ENCODE measurements at places on chromosomes 4 and X.

DNA sequence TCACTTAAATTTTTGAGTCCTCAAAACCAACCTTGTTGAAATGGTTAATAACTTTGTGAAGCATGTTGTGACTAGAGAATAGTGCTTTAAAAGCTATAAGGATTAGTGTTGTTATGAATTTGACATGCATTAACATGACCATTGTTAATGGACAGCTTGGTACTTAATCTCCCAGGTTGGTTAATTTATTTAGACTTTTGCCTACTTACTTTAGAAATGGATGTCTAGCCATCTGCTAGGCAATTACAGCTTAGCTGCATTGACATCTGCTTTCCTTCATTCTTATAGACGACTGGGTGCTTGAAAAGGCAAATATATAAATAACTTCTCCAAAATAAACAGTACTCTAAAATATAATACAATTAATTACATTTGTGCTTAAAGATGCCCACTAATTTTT, 368.0 kb downstream of the CCSER1 start:
- no peak for DNase-seq

DNA sequence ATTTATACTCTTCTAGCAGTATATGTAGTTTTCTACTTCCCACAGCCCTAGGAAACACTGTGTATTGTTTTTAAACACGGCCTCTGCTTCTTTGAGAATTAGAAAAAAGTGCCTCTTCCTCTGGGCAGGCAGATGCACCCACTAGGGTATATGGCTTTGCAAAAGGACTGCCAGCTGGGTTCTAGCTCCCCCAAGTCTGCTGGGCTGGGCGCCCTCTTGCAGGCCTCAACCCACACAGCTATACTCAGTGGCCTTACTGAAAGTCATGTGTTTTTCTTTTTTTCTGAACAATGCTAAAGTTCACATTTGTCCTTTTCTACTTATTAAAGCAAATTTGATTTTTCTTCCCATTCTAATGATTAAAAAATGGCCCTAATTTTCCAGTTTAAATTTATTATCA, 35.5 kb upstream of the BMPR1B start:
- no peak for DNase-seq

- no peak for DNase-seq
Observed at GRCh38 chr4:110970642-110971041, 347.8 kb upstream of the PITX2 start.

GRCh38 chr4:30265716-30266115, 454.5 kb upstream of the PCDH7 start:
- DNase-seq = no peak

DNA sequence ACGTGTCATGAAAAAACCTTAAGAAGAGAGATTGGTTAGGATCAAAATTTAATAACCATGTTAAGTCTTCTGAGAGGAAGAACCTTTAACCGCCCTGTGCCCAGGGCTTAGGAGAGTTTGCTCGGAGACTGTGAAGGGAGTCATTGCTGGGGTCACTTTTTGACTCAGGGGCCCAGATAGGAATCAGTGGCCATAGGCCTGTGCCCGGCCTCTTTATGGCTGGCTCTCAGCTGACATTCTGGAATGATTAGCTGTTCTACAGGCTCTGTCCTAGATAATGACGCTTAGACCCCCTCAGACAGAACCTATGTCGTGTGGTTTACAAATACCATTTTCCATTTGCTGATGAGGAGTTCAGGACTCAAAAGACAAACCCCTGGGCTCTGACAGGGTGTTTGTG, 174.1 kb downstream of the DCLK2 start:
- no peak for DNase-seq

DNA sequence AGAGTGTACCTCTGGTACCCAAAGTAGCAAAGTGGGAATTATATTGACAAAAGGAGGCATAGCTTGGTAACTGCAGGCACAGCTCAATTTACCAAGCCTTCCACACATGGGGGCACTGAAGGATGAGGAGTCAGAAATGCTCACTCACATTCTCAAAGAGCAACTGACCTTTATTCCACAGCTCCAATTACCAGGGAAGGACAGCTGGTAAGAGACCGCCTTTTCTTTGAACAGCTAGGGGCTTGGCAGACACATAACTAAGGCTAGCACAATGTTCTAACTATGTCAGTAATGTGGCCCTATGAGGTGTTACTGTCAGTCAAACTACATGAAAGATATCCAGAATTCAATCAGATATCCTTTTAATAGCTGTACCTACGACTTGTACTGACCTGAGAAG, 20.5 kb upstream of the STS start:
- DNase-seq = no peak

DNA sequence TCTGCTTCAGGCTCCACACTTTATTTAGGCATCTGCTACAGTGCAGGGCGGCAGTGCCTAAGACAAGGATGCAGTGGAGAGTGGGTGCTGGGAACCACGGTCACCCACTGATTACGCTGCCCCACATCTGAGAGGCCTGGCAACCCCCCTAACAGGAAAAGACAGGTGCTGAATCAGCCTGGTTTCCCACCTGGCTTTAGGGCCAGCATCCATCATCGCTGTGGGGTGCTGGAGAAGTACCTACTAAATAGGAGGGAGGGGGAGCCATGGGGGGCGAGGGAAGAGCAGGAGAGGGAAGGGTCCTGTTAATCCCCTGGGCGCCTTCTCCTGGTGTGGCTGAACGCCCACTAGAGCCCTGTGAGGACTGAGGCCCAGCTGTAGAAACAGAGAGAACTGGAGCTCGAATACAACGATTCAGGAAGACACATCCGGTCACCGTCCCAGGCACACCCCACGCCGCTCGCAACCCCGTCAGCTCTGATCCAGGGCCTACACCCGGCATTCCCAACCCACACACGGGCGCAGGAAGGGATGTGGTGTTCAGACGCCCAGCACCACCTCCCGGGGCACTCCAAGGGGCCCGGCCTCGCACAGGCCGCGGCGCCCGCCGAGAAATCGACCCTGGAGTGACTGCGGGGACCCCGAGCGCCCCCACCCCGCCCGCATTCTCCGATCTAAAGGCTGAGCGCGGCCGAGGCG, 554 bp downstream of the DCTD start:
- DNase-seq = peak; percentile 38

- DNase-seq = no peak
Observed at GRCh38 chr4:64146030-64146429, 263.2 kb downstream of the TECRL start.

- no peak for DNase-seq
Observed at GRCh38 chr4:87382931-87383330, 8.1 kb downstream of the HSD17B11 start.

DNA sequence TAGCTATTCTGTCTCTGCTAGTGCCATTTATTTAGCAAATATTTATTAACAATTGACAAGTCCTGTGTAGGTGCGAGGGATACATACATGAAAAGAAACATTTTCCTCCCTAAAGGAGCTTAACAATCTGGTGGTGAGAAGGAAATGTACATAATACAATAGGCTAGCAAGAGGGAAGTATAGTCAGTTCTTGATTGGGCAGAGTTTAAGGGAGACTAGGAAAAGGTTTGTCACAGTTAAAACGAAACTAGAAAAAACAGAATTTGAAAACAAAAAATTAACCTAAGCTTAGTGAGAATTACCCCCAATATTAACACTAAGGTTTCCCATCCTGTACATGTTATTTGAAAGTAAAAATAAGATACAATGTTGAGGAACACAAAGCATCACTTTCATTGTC, 8.6 kb upstream of the MAML3 start:
- DNase-seq = no peak

DNA sequence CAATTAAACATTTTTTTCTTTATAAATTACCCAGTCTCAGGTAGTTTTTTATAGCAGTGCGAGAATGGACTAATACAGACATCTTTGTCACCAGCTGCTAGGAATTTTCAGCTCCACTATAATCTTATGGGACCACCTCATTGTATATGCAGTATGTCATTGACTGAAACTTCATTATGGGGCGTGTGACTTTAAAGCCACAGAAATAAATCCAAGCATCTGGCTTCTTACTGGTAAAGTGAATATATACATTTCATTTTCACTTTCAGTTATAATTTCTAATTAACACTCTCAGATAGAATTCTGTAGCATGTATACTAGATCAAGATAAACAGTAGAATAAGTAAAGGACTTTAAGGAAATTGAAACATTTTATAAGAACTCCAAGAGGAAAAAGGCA, 21.9 kb downstream of the IL15 start:
- DNase-seq = no peak

- no peak for DNase-seq
Observed at GRCh38 chrX:39948582-39948981, 149.2 kb downstream of the BCOR start.

DNA sequence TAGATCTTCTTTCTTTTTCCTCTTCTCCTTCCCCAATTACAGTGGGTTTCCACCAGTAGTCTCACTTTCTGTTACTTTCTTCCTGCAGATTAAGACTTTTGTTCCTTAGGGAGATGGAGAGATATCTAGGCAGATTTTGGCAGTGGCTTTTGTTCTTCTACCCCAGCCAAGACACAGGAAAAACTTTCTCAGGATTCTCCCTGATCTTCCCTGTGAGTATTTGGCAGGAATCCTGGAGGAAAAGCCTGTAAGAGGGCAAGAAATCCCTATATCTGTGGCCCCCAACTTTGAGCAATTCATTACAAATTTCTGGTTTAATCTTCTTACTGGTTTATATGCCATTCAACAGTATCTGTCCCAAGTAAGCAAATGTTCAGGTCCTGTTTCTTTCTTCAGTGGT, 21.9 kb downstream of the SLC9A7 start:
- no peak for DNase-seq

DNA sequence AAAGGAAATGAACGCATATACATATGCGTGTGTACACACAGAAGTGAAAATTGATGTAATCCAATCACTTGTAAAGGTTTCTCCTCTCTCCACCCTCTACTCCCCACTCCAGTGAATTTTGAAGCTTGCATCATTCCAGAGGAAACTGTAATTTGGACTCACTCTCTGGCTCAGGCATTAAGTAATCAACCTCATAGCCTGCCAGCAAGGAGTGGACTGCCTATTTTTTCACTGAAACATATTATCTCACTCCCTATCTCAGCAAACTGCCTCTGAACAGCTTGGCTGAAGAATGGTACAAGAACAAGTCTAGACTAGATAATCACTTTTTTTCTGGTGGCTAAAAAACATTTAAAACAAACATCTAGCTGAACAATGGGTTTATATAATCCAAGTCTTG, 124.2 kb downstream of the C4orf51 start:
- no peak for DNase-seq

- no peak for DNase-seq
Observed at GRCh38 chr4:95358421-95358820, 190.4 kb downstream of the UNC5C start.

DNA sequence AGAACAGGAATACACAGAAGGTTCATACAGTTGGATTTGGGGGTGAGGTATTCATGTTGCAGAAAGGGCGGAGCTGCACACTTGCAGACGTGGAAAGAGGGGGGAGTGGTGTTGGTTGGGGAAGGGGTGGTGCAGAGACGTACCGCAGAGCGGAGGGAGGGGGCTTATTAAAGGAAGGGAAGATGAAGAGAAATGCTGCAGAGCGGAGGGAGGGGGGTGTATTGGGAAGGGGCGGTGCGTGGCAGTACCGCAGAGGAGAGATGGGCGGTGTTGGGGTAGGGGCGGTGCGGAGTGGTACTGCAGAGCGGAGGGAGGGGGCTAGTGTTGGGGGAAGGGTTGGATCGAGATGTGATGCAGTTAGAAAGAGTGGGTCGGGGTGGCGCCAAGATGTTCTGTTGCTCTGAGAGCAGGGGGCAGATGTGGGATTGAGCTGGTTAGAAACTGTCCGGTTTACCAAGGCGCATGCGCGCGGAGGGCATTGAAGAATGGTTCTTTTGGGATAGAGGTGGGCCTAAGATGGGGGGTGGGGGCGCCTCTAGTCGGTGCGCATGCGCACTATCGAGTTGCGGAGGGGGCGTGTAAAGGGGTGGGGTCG, 900 bp downstream of the TRO start:
- no peak for DNase-seq

- DNase-seq = no peak
Observed at GRCh38 chrX:107448998-107449835, at the start of gene FRMPD3. Gene FRMPD3 (plus strand): TSS chrX:107449652. CDS start chrX:107526589, 76,937 bp downstream.

DNA sequence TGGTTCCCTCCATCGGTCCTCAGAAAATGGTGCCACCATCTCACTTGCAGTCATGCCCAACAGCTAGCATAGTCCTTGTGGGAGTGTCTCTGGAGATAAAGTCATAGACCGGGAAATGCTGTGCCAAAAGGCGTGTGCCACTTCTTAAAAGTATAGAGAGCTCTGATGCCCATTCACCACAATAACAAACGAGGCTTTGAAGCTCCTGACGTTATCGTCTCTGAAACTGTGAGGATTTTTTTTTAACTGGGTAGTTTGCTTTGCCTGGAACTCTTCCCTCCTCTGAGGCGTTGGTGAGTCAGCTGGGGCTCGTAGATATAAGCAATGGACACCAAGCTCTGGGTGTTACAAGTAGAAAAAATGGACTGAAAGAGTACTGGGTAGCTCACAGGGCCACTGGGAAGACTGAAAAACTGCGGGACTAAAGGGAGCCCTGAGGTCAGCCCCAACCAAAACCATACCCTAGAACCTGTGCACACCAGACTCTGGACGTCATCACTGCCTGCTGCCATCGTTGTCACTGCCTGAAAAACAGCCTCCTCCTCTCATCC, 89.4 kb upstream of the TRIM2 start:
- DNase-seq = no peak

GRCh38 chr4:84579403-84579776, 3.5 kb upstream of the CDS1 start:
- DNase-seq = no peak

GRCh38 chr4:25884031-25884782, 21.4 kb upstream of the SEL1L3 start:
- DNase-seq = no peak

GRCh38 chr4:123517971-123518370, 121.4 kb downstream of the SPRY1 start:
- DNase-seq = no peak

DNA sequence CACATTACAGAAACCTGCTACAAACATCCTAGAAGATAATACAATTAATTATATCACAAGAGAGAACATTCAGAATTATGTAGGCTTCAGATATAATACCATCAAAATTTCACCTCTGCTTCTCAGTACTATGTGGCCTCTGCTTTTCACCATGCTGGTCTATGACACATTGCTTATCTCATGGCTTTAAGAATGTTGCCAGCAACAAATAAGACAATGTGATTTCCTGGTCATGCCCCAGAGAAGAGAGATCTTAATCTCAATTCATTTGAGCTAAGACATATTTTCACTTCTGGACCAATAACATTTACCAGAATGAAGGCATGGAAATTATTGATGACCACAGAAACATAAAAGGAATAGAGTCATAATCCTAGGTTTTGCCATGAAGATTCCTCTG, 1233.4 kb upstream of the ADGRL3 start:
- no peak for DNase-seq

- no peak for DNase-seq
Observed at GRCh38 chr4:100803751-100804150, 285.9 kb upstream of the EMCN start.

GRCh38 chr4:81120055-81120454, 89.5 kb downstream of the BMP3 start:
- no peak for DNase-seq

GRCh38 chr4:152935143-152935542, 980 bp upstream of the FHDC1 start:
- no peak for DNase-seq

GRCh38 chr4:144985014-144985413, 113.0 kb downstream of the ANAPC10 start:
- no peak for DNase-seq

Data from esophagus squamous epithelium (tissue), 5 donors.